Activated CD4-positive, alpha-beta T cell treated with anti-CD3 and anti-CD28 coated beads, Interleukin-2, amount 50 U/mL, for 48 hours (primary cell): ENCODE measurements at places on chromosomes 11 and 22.

GRCh38 chr22:49298834-49299750 lies 528.6 kb downstream of the BRD1 start:
- DNase-seq = no peak

DNA sequence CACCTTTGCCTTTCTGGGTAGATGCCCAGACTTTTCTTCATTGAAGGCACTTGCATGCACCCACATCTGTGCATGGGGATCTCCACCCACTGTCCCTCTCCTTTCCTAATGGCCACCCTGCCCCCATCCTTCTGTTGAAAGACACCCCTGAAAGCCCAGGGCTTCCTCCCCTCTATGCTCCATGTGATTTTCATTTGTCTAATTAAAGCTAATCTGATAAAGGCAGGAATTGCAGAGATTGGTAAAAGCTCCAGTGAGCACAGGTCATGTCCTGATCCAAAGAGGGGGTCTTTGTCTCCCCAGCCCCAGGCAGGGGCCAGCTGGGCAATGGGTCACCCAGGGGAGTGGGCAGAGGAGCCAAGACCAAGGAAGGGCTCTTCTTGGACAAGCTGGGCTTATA lies 107.6 kb upstream of the CD82 start:
- DNase-seq = no peak

DNA sequence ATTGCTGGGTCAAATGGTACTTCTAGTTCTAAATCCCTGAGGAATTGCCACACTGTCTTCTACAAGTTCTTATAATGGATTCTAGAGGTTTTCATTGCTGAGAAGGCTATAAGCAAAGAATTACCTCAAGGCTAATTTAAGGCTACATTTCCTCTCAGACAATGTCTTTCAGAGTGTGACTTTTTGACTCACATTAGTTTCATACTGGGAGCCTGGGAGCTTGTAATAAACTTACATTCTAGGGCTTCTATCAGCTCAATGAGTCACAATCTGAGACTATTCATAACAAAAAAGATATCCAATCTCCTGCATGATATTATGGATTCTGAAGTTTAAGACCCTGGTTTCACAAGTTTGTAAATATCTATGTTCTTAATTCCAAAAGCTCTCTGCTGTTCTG lies 408.7 kb downstream of the LRRC4C start:
- DNase-seq = no peak

GRCh38 chr11:34996958-34997357 lies 80.5 kb downstream of the PDHX start:
- no peak for DNase-seq

- no peak for DNase-seq
Measured at GRCh38 chr22:30357236-30357570, 396 bp downstream of the CCDC157 start.

GRCh38 chr22:47996446-47996857 lies 1234.0 kb downstream of the TBC1D22A start:
- no peak for DNase-seq

GRCh38 chr22:25386538-25386884 lies 167.1 kb downstream of the CRYBB2 start:
- DNase-seq = no peak

DNA sequence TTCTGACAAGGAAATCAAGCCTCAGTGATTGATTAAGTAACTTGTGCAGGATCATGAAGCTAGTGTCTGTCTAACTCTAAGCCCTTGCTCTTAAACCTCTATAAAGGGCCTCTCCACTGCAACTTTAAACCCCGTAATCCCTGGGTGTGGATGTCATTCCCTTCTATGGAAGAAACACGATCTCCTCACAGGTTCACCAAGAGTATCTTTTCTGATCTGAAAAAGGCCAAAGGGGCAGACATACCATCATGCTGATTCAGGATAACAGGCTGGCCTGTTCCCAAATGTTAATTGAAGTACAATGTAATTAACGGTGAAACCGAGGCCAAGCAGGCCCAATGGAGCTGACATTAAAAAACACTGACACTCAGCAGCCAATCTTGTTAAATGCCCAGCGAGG lies 17.1 kb downstream of the TTC12 start:
- no peak for DNase-seq

GRCh38 chr11:2932850-2933251 lies 3.6 kb upstream of the PHLDA2 start:
- DNase-seq = no peak

DNA sequence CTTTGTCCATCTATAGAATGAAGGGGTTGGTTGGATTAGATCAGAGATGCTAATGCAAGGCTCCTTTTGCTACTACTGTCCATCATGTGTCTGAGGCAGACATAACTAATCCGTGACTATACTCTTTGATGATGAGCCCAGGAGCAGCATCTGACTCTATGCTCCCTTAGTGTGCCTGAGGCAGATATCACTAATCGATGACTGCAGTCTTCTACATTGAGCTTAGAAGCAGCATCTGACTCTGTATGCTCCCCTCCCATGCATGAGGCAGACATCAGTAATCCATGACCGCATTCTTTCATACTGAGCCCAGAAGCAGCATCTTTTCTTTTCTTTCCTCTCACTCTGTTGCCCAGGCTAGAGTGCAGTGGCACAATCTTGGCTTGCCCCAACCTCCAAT lies 4.2 kb downstream of the TCN2 start:
- DNase-seq = no peak

DNA sequence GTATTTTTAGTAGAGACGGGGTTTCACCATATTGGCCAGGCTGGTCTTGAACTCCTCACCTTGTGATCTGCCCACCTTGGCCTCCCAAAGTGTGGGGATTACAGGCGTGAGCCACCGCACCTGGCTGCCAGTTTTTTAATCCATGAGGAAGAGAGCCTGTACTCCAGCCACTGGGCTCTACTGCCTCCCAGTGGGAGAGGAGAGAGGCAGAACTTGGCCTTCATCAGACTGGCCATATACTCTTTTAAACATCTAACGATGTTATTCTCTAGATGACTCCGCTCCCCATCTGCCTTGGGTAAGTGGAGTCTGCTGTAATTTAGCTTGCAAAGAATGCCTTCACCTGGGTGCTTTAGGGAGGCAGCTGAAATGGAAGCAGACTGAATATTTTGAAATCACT lies 34.6 kb downstream of the SLC6A5 start:
- no peak for DNase-seq

DNA sequence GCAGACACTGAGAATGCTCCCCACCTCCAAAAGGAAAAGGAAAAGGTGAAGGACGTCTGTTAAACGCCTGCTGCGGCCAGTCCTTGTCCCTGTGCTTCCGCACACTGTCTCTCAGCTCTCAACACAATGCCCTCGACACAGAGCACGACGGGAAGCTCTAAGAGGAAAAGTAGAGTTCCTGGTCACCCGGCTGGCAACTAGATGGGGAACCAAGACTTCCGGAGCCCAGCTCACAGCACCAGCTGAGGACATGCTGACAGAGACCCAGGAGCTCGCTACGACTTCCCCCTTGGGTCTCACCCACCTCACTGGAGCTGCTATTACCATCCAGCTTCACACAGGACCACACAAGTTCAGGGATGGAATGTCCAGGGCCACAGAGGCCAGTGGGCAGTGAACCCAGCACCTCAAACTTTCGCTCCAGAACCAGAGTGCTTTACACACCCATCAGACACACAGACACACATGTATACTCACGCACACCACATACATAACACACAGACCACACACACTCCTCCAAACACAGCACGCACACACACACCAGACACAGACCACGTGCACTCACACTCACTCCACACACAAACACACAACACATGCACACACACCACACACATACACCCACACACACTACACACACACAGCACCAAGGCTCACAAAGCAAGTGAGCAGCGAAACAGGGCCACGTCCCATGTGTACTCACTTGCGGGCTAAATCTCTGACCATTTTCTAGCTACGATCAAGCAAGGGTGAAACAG lies 9.6 kb downstream of the SULT4A1 start:
- no peak for DNase-seq

GRCh38 chr11:43680521-43681400 lies at the start of gene HSD17B12:
Gene HSD17B12 (plus strand): TSS chr11:43680738. CDS start chr11:43680828, 90 bp downstream.
- DNase-seq = peak; percentile 99

- DNase-seq = no peak
Measured at GRCh38 chr11:67381244-67381972, 8.0 kb upstream of the CLCF1 start.

GRCh38 chr11:111148953-111149352 lies 96.6 kb upstream of the POU2AF2 start:
- DNase-seq = no peak

- no peak for DNase-seq
Measured at GRCh38 chr22:35065796-35066218, at the start of gene ISX. Gene ISX (plus strand): TSS chr22:35066158. CDS start chr22:35067088, 930 bp downstream.

DNA sequence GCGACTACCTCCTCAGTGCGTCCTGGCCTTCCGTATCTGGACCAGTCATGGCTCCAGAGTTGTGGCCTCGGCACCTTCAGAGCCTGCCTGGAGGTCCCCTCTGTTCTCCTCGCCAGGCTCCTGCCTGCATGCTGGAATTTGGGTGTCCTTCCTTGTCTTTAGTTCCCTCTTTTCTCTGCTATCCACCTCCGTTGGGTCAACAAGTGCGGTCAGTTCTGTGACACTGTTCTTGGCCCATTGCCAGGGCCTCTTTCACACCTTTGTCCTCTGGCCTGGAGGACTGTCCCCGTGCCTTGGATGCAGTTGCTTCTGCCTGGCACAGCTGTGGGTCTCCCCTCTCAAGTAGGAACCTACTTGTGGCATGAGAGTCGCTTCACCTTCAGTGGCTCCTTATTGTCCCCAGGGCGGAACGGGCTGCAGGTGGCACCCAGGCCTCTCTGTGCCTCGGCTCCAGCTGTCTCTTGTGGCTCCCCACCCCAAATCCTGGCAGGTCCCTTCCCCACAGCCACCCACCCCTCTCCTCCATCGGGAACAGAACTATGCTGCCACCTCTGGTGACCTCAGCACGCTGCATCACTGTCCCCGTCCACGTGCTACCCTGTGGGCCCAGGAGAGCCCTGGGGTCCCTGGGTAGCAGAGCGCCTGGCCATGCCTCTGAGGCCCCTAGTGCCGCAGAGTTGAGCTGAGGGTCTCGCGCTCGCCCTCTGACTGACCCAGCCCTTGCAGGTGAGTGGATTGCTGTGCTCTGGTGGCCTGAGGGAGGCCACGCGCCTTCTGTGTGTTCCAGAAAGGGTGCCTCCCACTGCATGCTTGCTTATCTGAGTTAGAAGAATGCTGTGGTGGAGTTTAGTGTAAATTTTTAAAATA lies 4.7 kb downstream of the DGCR8 start:
- peak; percentile 21 for DNase-seq

GRCh38 chr22:25751174-25751581 lies 9.2 kb downstream of the MYO18B start:
- DNase-seq = no peak

DNA sequence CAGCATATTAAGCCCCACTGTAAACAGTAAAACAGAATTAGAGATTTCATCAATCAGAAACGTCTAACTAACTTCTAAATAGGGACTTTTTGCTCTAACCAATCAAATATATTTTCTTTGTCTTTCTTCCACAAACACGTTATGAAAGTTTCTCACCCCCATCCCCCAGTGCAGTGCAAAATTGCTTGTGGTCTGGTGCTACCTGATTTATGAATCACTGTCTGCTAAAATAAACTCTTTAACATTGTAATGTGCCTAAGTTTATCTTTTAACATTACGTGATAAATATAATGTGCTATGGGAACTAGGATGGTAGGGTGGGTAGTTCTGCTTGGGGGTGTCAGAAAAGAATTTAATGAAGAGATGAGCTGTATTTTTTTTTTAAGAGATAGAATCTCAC lies 47.3 kb upstream of the SLC5A1 start:
- DNase-seq = no peak

GRCh38 chr22:36136988-36137387 lies 23.6 kb downstream of the APOL3 start:
- DNase-seq = no peak

DNA sequence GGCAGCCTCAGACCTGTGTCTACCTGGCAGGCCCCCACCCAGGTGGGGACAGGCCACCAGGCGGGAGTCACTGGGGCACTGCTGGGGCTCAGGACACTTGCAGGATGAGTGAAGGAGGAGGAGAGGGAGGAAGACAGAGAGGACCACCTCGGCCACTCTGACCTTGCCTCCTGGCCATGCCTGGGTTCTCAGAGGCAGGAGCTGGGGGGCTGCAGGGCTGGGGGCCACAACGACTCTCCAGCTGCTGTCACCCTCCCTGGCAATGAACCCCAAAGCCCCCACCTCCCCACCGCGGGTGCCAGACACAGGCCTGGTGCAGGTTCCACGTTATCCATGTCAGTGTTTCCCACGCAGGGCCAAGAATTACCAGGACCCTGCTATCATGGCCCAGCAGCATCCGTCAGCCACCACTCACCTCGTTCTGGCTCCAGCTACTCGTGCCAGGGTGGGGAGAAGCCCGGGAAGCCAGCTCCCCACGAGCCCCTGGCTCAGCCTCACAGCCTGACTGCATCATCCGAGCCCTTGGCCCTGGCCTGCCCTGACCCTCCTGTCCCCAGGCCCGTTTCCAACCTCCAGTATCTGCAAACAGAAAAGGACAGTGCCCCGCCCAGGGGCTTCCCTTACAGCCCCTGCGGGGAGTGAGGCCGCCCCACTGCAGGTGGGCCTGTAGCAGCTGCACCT lies 62.4 kb downstream of the BRD1 start:
- no peak for DNase-seq

- DNase-seq = no peak
Measured at GRCh38 chr11:61472282-61472681, 36.3 kb upstream of the LRRC10B start.

GRCh38 chr11:71425860-71426259 lies 22.3 kb downstream of the DHCR7 start:
- DNase-seq = no peak

DNA sequence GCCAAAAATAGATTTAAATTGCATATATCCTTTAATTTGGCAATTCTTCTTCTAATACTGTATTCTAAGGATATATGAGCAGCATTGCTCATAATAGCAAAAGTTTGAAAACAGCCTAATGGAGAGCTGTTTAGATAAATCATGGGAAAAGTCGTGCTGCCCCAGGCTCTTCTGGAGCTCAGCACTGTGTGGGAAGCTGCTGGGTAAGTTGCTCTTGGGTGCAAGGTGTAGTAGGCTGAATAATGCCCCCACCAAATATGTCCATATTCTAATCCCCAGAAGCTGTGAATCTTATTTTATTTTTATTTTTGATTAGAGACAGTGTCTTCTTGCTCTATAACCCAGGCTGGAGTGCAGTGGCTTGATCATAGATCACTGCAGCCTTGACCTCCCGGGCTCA lies 34.9 kb upstream of the WEE1 start:
- DNase-seq = no peak

DNA sequence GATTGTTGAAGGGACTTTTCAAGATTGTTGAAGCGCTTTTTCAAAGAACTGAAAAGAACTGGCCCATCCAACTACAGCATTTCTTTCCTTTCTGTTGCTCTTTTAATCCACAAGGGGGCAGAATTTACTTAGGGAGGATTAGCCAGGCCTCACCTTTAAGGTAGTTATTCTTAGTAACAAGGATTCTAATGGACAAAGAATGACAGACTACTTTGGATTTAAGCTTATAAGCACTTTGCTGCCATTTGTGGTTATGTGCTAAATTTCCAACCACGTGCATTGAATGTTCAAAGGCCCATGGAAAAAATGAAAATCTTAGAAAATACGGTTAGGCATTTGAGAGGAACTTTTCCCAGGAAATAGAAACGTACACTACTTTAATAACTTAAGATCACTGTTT lies 49.5 kb upstream of the HSPA8 start:
- DNase-seq = no peak
